ENCODE measurements at places on chromosomes 4 and X.

DNA sequence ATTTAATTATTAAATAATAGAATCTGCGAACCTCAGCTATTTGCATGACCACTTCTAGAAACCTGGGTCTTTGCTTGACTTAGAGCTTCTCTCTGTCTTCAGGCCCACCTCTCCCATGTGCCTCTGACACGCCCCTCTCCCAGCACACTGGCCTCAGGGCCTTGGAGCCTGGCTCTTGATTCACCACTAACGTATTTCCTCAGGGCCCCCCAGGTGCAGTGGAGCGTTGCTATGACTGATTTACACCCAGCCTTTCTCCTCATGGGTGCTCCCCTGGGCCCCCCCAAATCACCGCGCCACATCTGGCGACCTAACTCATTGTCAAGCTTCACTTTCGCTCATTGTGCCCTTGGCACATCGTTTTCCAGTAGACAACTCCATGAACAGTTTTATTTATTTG lies 37.9 kb upstream of the TENM3 start:
- DNase-seq: no peak

- DNase-seq: no peak
Measured at GRCh38 chrX:35868501-35868900, 51.0 kb upstream of the CFAP47 start.

DNA sequence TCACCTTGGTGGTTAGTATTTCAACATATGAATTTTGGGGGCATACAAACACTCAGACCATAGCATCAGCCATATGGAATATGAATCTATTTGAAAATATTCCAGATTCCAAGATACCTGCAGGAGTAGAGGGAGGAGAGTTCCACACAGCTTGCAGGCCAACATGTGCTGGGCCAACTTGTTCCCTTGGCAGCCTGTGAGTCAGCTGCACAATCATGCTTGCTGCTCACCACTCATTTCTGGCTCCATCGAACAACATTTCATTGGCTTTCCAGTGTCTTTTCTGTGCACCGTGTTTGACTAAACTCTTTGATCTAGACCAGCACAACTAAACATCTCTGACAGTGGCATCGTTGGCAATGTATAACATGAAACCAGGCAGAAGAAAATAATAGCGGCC lies 282.5 kb upstream of the RASGEF1B start:
- no peak for DNase-seq

GRCh38 chr4:14165222-14165920 lies 537.8 kb upstream of the BOD1L1 start:
- DNase-seq: no peak

- no peak for DNase-seq
Measured at GRCh38 chr4:185931986-185932385, 120.0 kb upstream of the SORBS2 start.

GRCh38 chrX:17459008-17459611 lies 84.1 kb downstream of the NHS start:
- no peak for DNase-seq

- DNase-seq: no peak
Measured at GRCh38 chrX:135596495-135596894, 76.0 kb downstream of the INTS6L start.

- peak; percentile 22 for DNase-seq
Measured at GRCh38 chrX:22577181-22577580, 304.5 kb downstream of the CBLL2 start.

DNA sequence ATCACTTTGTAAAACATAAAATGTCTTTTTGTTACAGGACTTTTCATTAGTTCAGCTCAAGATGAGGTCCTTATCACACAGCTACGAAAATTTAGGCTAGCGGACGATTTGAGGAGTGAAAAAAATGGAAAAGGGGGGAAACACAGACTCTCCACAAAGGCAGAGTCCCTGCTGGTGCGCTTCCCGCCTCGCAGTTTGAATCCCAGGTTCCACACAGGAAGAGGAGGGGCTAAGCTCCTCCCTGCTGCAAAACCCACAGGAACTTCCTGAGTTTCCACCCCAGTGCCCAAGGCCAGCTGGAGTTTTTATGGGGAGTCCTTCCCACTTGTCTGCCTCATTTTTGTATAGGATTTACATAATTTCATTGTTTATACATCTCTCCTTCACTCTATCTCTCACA lies 11.2 kb downstream of the ADAM29 start:
- no peak for DNase-seq

GRCh38 chr4:102735582-102735981 lies 25.2 kb downstream of the MANBA start:
- DNase-seq: no peak

- no peak for DNase-seq
Measured at GRCh38 chrX:101208152-101208905, 11.3 kb upstream of the DRP2 start.

GRCh38 chrX:56802921-56803849 lies 74.1 kb downstream of the NBDY start:
- peak; percentile 3 for DNase-seq

GRCh38 chrX:34866646-34867045 lies 76.0 kb upstream of the FAM47B start:
- no peak for DNase-seq

DNA sequence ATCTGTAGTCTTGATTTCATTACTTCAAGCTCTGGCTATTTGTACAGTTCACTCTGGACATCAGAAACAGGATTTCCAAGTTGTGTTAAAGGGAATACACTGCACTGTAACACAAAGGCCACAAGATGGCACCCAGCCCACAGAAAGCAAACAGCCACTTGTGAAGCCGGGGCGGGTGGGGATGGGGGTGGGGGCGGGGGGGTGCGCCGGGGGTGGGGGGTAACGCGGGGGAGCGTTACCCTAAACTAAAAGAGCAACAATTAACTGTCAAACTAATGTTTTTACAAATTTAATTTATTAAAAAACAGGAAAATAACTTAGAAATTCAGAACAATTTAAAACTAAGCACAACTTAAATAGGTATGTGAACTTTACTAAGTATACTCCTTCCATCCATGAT lies 27.3 kb downstream of the PRDX4 start:
- peak; percentile 3 for DNase-seq

GRCh38 chrX:11611965-11612364 lies 53.8 kb downstream of the ARHGAP6 start:
- no peak for DNase-seq

GRCh38 chr4:145931403-145931802 lies 7.2 kb downstream of the ZNF827 start:
- no peak for DNase-seq

- no peak for DNase-seq
Measured at GRCh38 chr4:183394166-183394951, 50.1 kb upstream of the CDKN2AIP start.

All from amniotic stem cell (primary cell).